GM13976 (cell line): ENCODE measurements at places on chromosomes 4 and X.

GRCh38 chr4:152535360-152535902 lies 461 bp downstream of the FBXW7 start:
- peak; percentile 35 for DNase-seq

DNA sequence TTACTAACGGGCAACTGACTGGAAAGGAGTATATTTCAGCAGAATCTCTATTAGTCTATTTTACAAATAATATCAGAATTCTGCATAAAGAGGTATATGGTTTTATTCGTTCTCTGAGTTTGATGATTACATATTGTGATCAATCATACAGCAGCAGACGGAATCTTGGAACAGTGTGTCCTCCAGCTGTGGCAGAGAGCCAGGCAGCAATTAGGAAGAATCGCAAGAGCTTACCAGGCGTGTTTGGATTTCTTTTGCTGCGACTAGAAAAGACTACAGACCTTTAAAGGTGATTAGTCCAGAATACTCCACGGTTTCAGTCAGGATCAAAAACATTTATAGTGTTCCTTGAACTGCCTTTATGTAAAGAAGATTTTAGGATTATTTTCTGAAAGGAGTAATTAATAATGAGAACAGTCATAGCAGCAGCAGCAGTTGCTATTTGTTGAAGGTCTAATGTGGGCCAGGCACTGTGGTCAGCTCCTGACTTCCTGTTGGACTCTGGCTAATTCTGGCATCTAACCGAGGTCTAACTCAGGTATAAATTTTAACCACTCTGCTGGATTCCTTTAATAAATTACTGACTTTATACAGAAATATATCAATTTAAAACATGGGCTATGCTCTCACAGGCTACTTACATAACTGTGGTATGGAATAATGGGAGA lies 225.3 kb upstream of the CXorf66 start:
- no peak for DNase-seq

DNA sequence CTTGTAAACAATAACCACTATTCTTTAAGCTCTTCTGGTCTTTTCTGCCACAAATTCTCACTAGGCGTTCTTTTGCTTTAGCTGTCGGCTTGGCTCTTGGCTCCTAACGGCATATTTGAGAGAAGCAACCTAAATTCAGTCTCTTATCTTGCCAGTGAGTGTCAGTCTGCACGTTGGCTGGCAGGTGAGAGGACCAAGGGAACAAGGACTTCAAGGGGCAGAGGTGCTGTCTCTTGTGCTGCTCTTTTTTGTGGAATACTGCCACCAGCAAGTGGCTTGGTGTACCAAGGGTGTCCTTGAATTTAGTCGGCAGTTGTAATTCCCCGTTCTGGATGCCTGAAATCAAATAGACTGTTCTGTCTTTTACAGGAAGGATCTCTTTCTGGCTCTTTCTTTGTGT lies 77.8 kb upstream of the SLC4A4 start:
- DNase-seq = no peak

DNA sequence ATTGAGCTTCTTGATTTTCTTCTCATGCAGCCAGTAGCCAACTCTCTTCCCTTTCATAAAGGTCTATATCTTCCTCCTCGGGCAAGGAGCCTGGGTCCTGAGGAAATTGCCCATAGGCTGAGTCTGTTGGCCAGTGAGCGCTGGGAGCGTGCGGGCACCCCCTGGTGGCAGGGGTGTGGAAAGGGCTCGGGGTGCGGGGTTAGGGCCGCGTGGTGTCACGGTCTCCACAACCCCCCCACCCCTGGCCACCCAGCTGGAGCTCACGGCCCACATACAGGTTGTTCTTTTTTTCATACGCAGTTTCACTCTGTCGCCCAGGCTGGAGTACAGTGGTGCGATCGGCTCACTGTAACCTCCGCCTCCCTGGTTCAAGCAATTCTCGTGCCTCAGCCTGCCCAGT lies 13.1 kb downstream of the RBM10 start:
- DNase-seq = no peak

GRCh38 chr4:185189606-185190305 lies 14.0 kb downstream of the CFAP97 start:
- DNase-seq = no peak

DNA sequence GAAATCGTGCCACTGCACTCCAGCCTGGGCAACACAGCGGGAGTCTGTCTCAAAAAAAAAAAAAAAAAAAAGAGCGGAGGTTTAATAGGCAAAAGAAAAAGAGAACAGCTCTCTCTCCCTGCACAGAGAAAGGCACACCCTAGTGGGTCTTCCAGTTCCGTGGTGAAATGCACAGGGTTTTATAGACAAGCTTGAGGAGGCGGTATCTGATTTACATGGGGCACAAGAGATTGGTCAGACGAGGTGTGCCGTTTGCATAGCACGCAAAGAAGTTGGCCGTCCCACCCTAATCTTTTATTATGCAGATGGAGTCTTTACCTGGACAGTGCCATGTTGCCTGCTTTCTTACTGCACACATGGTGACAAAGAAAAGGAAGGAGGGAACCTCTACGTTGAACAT lies 33.5 kb upstream of the REST start:
- DNase-seq = no peak
